ENCODE measurements at places on chromosomes 2 and 18.
A peak's percentile ranks its signal among the peaks of the same experiment; 100 is the strongest.

DNA sequence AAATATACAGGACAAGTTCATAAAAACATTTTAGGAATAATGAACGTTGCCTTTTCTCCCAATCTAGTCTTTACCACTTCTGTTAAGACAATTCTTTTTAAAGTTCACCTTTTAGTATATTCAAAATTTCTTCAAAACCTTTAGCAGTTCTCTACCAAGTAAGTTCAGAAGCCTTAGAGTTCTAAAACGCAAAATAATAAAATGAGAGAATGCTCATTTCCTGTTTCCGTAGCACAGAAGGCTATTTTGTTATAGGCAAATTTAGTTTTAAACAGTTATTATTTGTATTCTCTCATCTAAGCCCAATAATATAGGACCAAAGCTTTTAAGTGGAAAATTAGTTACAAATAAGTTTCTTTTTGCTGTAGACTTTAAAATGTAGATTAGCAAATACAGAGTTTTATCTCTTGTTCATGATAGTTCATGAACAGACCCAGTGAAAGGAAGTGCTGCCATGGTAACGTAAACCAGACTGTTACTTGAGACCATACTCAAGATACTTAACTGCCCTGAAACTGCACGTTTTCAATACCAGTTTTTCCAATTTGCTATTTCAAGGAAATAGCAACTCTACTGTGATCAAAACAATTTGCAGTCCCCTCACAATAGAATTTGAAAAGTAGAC lies 173.1 kb upstream of the STON1 start:
- DNase-seq: no peak

DNA sequence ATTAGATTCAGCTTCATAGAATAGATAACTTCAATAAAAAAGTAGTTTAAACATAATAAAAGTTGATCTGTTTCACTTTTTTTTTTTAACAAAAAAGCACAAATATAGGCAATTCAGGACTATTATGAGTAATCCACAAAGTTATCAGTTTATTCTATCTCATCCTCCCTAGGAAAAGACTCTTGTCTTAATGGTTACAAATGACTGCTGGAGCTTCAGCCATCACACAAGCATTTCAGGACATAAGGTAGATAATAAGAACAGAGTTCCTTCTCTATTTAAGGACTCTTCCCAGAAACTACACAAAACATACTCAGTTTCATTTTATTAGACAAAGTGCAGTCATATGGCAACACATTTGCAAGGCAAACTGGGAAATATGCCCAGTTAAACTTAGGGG lies 357.6 kb upstream of the SETBP1 start:
- DNase-seq: no peak

GRCh38 chr18:68489013-68489792 lies 225.7 kb downstream of the TMX3 start:
- DNase-seq: no peak

DNA sequence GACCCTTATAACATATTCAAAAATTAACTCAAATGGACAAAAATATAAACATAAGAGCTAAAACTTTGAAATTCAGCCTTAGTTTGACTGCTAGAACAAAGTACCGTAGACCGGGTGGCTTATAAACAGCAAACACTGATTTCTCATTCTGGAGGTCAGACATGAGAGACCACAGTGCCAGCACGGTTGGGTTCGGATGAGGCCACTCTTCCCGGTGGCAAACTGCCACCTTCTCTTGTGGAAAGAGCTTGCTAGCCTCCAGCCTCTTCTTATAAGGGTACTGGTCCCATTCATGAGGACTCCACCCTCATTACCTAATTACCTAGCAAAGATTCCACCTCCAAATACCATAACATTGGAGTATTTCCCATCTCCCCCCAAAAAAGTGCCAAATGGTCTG lies 91.3 kb downstream of the FAM210A start:
- no peak for DNase-seq

DNA sequence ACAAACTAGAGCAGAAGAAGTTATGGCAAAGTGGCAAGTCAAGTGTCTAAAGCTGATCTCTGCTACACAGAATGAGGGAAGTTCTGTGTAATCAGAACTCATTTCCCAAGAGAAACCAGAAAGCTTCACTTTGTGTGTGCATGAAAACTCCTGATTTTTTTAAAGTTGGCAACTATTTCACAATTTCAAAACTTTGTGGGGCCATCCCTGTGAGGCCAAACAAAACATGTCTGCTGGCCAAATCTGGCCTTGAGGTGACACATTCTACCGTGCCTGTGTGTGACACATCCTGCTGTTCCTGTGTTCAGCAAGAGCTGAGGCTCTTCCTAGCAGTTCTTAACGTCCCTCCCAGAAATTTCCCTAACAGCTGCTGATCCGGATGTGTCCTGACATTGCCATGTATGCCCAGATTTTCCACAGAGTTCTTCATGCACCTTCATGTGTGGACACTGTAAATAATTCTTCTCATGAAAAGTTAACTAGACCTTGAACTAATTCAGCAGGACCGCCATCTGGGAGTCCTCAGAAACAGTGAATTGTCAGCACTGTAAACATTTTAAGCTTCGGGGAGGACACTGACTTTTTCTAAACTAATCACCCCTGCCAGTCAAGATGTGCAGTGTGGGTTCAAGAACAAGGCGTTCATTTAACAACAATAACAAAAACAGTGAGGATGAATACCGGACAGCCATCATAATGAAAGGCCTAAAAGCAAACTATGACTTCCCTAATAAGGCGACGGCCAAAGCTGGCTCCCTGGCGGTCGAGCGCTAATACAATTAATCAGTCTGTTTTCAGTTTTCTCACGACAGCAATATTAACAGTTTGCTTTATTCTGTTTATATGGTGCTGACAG lies 99.0 kb downstream of the PLEKHM3 start:
- DNase-seq: peak; percentile 76

DNA sequence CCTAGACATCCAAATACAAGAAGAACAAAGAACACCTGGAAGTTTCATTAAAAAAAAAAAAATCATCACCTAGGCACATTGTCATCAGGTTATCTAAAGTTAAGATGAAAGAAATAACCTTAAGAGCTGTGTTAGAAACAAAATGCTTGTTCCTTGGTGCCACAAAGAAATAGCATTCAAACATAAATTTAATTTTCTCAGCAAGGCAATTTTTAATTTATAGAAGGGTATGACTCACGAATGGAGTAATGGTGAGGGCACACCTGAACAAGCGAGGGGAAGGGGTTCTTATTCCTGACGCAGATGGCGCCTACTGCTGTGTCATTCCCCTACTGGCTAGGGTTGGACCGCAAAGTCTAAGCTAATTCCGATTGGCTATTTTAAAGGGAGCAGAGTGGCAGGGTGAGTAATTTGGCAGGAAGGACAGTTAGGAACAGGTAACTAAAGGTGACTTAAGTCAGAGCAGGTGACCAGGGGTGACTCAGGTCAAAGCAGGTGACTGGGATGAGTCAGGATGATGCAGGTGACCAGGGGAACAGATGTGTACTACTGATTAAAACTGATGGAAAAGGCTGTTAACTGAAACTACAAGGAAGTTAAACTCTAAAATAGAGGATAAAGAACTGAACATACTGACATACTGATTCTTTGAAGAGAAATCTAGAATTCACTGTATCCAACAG lies 30.0 kb upstream of the TWSG1 start:
- no peak for DNase-seq

GRCh38 chr2:217242947-217243346 lies 383.1 kb upstream of the TNP1 start:
- no peak for DNase-seq

DNA sequence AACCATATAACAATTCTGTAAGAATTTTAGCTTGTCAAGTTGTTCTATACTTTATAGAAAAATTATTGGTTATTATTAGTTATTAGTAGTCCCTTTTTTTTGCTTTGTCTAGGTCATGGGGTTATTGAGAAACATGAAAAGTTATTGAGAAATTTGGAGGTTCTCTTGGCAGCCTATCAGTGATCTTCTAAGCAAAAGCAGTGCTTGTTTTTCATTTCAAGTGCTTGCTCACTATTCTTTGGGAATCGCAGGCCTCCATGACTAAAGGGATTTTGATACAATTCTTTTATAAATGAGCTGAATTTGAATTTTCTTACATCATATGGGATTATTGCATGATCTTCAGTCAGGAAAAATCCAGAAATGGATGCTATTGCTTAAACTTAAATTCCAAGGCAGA lies 25.8 kb downstream of the PLEKHA3 start:
- no peak for DNase-seq

DNA sequence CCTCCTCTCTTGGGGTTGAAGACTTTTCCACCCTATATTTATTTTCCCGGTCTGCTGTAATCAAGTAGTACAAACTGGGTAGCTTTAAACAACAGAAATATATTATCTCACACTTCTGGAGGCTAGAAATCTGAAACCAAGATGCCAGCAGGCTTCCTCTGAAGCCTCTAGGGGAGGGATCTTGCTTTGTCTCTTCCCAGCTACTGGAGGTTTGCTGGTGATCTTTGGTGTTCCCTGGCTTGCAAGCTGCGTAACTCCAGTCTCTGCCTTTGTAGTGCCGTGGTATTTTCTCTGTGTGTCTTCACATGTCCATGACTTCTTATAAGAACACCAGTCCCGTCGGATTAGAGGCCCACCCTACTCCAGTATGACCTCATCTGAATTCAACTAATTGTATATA lies 44.4 kb downstream of the MYO3B start:
- DNase-seq: no peak

DNA sequence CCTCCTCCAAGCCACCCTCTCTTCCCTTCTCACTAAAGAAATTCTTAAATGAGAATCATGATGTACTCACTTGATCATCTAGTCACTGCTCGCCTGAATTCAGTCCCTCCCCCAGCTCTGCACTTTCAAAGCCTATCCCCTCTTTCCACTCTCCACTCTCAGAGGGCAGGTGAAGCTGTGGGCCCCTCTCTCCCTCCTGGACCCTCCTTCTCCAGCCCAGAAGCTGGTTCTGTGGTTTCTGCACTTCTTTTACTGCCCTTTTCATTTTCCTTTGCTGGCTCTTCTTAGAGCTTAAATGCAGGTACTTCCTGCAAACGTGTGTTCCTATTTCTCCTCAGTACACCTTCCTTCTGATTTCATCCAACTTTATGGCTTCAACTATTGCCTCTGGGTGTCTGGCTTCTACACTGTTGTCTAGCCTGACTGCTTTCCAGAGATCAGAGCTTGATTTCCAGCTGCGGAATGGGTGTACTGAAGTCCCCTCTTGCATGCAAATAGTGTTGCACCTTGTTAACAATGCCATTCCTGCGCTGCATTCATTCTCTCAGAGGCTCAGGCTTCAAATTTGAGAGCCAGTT lies 15.3 kb upstream of the TXNDC2 start:
- DNase-seq: no peak

DNA sequence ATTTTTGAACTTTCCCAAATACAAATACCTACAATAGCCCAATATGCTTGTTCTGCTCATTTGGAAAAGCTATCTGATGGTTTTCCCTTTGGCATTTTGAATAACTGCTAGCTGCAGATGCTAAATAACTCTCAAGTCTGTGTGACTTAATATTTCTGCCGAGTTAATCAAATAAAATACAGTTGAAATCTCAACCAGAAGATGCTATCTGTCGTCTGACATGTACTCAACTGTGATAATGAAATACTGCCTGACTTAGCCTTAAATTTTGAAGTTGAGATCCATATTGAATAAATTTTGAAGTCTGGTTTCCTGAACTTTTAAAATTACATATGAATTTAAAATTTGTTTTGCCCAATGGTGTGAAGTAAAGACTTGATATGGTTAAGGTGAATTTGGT lies 204.4 kb upstream of the MEX3C start:
- DNase-seq: no peak

- DNase-seq: no peak
Measured at GRCh38 chr2:215355801-215356200, 43.9 kb downstream of the ATIC start.

DNA sequence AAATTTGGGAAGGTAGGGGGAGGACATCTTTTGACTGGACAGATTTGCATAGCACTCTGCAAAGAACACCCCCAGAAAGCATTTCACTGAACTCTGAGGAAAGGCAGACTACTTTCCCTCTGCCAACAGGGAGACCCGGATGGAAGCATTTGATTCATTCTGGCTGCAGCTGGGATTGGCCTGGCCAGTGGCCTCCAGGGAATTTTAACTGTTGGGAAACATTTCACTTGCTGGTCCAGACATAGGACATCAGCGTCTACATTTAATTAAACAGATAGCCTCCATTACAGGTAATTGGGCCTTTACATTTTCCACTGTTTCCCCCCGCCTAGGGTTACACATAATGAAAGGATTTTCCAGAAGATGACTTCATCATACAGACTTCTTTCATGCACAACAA lies 92.8 kb downstream of the MARCHF4 start:
- DNase-seq: no peak

DNA sequence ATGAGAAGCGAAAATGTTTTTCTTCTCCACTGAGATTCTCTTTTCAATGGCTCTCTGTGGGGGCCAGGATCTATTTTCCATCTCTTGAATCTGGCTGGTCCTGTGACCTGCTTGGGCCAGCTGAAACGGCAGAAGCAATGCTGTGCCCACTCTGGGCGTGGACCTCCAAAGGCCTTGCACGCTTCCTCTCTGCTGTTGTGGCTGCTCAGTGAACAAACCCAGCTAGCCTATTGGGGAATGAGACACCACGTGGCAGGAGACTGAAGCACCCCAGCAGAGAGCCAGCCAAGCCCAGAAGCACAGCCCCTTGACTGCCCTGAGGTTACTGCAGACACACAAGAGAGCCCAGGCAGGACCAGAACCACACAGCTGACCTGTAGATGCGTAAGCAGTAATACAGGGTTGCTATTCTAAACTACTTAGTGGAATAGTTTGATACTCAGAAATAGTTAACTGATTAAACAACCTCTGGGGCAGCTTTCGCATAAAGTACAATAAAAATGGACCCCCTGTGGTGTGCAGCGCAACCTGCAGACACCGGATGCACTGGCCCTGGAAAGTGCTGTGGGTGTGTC lies 221.7 kb upstream of the SH3BP4 start:
- no peak for DNase-seq

GRCh38 chr2:39216346-39217191 lies 27.2 kb downstream of the CDKL4 start:
- DNase-seq: no peak

GRCh38 chr18:6255116-6255705 lies 159.5 kb downstream of the L3MBTL4 start:
- no peak for DNase-seq

- DNase-seq: no peak
Measured at GRCh38 chr18:57223144-57223870, 76.4 kb downstream of the BOD1L2 start.

DNA sequence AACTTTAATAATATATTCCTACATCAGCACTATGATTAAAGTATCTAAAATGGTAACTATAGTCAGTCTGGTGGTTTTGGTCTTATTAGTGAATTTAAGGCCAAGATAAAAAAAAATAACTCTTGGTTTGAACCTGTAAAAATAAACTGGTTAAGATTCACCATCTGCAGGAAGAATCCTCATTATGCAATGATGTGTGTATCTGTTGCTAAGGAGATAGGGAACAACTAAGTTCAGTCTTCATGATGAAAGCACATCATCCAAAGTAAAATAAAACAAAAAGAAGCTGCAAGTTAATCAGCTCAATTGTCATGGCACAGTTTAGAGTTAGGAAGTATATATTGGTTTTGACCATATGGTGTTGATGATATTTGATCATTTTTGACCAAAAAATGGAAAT lies 466.0 kb downstream of the NYAP2 start:
- peak; percentile 10 for DNase-seq

GRCh38 chr18:5571666-5572065 lies 27.9 kb upstream of the EPB41L3 start:
- DNase-seq: no peak

Measured in HFFc6 (cell line).